ENCODE measurements at places on chromosomes 4 and X. TPM values are rescaled to one million over a fixed set of nuclear protein-coding genes. Genes with fewer than 3 reads are reported as not detected.
A peak's percentile ranks its signal among the peaks of the same experiment; 100 is the strongest.

DNA sequence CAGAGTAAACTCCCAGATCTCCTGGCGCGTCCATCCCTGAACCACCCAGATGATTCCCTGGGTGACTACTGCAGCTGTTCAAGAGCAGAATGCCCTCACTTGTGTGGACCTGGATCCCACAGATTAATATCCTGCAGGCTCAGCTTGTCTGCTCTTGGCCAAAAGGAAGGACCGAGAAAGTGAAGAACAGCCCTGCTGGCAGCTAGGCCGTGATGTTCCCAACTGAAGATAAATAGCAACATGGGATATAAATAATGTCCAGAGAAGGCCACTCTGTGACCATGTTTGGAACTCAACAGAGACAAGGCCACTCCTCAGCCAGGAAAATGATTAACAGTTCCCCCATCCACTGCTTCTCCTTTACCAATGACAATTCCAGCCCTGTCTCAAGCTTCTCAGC lies 21.5 kb downstream of the SUPT20HL2 start:
- no peak for DNase-seq

DNA sequence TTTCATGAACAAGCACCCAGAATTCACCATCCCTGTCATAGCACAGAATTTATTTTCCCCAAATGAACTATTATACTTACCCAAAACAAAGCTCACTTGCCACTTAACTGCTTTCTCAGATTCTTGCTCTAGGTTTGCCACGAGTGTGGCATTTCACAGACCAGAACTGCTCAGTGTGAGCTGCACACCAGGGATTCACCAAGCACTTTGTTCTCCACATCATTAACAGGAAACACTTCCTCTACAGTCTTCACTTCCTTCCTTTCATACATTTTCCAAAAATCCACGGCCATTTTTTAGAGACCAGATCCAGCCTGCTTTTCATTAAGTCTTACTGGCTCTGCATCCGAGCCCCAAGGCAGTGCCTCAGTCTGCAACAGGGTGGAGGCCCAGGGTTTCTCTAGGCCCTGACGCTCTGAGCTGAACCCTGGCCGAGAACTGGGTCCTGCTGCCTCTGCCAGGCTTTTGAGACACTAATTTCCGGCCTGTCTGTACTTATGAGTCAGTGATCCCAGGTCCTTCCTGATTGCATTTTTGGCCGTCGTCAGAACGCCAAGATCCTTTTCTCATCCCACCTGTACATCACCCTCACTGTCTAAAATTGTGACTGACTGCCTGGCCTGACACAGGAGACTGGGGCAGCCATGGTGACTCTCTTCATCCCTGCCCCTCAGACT lies 67.6 kb upstream of the MTNR1A start:
- DNase-seq, result no peak

The NPY2R gene
- polyA plus RNA-seq, result 0.24 TPM

DNA sequence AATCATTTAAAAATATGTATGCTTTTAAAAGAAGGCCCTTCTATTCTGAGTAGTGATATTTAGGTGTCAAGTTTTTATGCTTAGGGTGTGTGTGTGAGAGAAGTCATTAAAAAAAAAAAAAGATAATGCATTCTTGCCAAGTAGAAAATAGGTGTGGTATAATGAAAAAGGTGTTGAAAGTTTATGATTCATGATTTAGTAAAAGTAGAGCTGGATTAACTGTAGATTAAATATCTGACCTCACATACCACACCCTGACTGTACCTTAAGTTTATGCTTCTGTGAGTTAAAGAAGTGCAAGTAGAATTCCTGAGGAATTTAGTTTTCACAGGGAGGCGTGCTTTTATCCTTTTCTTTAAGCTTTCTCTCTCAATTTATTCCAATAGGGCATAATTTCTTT lies 71.1 kb downstream of the BMPR1B start:
- no peak for DNase-seq

GRCh38 chr4:117898496-117898895 lies 135.8 kb upstream of the NDST3 start:
- no peak for DNase-seq

DNA sequence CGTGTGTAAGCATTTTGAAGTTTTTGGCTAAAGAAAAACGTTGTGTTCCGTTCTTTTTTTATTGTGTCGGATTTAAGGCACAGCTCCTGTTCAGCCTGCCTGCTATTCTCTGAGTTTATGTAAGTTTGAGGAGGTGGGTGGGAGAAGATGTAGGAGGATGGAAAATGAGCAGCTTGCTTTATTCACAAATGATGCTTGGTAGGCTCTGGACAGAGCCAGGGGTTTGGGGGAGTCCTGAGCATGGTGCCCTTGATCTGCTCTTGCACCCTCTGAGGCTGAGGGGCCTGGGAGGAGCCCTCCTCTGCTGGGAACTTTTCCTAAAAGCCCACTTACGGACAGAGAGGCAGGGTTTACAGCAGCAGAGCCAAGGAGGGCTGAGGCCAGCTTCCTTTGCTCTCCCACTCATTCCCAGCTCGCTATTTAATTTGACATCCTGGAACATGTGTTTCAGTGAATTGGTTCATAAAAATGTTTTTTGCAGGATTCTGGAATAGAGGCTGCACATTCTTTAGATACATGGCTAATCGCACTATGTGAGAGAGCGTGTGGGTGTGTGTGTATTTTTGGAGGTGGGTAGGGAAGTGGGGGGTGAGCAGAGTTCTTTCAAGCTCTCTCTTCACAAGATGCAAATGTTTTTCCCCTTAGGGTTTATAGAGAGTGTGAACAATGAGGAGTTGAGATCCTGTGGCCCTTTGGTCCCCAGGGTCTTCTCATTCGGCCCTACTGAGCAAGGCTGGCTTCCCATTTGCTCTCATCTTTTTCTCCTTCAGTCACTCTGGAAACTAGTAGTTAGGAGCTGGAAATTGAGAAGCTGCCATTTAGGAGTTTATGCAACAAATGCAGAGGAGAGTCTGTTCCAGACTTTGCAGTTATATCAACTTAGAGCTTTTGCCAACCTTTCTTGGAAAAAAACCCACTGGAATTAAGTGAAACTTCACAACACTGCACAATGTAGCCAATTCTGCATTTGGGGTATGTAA lies 32.1 kb downstream of the TMEM131L start:
- DNase-seq, result peak; percentile 78

The FAM241A gene
- polyA plus RNA-seq, result 3.9 TPM

The DLG3 gene
- polyA plus RNA-seq, result 14.0 TPM

GRCh38 chr4:40909363-40909876 lies 159.7 kb downstream of the NSUN7 start:
- no peak for DNase-seq

- DNase-seq, result no peak
Measured at GRCh38 chr4:114599231-114599902, 760 bp downstream of the UGT8 start.

The ADRA2C gene
- 5.8 TPM for polyA plus RNA-seq

- DNase-seq, result no peak
Measured at GRCh38 chr4:176186671-176187395, 8.6 kb downstream of the SPATA4 start.

The ABCG2 gene
- 3.7 TPM for polyA plus RNA-seq

The TBC1D1 gene
- 74.7 TPM for polyA plus RNA-seq

The ERCC6L gene
- 0.05 TPM for polyA plus RNA-seq

DNA sequence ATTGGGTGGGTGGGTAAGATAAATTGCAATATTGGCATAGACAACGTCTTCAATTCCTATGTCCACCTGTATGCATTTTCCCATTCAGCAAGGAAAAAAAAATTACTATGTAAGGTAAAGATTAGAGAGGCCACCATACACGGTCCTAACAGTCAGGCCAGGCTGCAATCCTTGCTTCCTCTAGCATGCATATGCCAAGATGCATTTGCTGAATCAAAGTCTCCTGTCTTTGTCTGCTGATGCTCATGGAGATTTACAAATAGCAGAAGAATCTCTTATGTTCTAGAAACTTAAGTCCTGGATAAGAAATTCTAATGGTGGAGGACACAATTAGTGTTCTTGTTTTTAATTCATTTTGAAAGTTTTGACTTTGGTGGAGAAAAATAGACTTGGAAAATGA lies 206.8 kb downstream of the PDGFC start:
- no peak for DNase-seq

- DNase-seq, result no peak
Measured at GRCh38 chr4:8215001-8215427, 15.9 kb downstream of the SH3TC1 start.

The EGF gene
- polyA plus RNA-seq, result 1.6 TPM

The MAGEB6 gene
- polyA plus RNA-seq, result not detected

DNA sequence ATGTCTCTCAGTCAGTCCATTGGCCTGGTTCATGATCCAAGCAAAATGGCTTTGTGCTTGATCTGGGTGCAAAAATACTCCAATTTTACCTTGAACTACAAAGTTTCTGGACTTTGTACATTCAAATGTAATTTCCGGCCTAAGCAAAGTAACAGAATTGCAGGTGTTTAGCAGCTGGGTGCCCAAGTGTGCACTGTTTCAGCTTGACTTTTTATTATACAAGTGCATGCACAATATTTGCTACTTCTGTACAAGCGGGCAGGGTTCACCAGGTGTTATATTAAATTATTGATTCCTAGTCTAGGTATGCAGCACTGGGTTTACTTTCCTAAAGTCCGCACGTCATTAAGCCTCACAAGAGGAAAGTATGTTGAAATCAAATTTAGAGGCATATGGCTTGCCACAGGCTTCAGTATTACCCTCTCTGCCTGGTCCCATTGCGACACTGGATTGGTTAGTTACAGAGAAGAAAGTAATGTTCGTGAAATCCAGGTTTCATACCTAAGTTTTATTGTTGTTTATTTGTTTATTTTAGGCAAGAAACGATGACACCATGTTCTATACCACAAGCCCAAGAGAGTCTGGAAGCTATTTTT lies 376.9 kb upstream of the CTSO start:
- no peak for DNase-seq

The F11 gene
- 0.04 TPM for polyA plus RNA-seq

The TMEM31 gene
- not detected for polyA plus RNA-seq

DNA sequence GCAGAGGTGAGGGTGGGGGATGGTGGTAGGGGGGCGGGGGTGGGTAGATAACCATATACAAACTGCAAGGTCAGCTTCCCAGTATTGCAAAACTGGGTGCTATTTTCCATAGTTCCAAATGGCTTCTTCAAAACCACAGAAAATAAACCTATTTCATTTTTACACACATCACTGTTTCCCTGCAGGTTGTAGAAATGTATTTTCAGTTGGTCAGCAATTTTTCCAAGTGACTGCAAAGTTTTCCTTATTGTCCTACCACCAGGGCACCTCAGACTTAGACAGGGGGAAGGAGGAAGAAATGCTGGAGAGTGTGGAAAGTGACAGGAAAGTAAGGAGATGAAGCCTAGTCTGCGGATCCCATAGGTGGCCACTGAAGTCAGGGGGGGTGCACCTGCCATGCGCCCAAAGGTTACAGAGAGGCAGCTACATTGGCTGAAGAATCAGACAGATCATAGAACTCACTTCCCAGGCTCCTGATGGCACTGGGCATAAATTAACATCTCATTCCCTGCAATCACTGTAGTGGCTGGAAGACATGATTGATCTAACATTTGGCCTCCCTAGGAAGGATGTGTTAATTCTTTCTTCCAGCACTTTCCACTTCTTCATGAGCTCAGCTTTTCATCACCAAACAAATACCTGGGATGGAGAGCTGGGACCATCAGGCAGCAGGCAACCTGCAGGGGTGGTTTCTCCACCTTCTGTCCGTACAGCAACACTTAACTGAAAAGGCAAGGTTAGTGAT lies 402.0 kb downstream of the HNRNPD start:
- DNase-seq, result no peak

- no peak for DNase-seq
Measured at GRCh38 chr4:84263415-84263814, 235.7 kb downstream of the NKX6-1 start.

DNA sequence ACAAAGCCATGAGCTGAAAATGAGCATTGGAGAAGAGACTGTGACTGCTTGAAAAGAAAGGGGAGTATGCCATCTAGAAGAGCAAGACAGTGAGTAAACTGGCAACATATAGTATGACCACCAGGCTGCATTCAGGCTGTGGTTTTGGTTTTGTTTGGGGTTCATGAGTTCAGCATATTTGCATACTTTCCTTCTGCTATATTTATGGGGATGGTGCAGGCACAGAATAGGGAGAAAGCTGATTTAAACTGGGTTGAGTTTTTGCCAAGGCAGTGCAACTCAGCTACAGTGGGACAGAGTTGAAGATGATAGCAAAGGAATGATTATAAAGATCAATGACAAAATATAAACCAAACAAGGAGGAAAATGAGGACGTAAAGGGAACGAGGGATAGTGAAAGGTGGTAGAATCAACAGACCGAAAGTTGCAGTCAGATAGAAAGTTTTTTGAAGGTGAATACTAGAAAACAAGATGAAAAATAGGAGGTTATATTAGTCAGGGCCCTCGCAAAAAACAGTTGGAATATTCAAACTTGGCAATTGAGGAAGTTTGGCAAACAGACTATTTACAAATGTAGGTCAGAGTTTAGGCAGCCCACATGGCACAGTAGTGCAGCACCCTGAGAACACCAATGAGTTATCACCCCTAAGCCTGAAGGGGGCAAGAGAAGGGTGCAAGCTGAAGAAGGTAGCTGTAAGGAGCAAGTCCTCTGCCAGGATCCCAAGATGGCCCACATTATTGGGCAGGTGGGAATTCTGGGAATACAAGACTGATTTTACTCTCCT lies 114.8 kb upstream of the MAP9 start:
- no peak for DNase-seq

GRCh38 chr4:9969526-9970398 lies 51.5 kb downstream of the SLC2A9 start:
- DNase-seq, result no peak

GRCh38 chr4:145739845-145740244 lies 59.9 kb downstream of the C4orf51 start:
- no peak for DNase-seq

GRCh38 chr4:140812916-140813315 lies 56.7 kb upstream of the TBC1D9 start:
- DNase-seq, result no peak

DNA sequence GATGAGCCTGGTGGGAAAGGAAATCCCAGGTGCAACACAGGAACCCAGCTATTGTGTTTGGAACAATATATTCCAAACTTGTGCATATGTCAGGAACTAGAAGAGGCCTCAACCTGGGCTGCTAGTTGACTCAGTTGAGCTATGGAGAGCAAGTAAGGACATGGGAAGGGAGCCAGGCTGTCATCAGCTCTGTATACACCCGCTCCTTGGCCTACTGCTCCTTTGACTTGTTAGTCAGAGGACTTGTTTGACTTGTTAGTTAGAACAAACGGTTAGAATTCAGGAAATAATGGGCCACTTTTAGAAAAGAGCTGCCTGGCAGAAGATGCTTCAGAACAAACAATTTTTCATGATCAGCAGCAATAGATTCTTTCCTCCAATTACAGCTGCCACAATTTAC lies 76.4 kb downstream of the CBLL2 start:
- no peak for DNase-seq

DNA sequence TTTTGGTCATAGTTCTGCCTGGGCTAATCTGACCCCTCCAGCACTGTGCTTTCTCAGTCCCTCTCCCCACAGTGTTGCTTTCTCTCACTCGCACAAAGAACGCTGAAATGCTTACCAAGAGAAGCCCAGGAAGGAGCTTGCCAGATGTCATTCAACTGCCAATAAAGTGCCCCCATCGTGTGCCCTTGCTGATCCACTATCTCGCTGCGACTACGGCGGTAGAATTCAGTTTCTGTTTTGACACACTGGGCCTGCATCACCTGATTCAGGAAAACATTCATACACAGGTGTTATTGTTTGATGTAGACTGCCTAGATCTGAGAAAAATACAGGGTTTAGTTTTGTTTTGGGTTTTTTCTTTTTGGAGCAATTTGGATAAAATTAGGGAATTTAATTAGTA lies 121.2 kb downstream of the MANBA start:
- DNase-seq, result no peak
